PC-9 (cell line): ENCODE measurements at places on chromosomes 6 and 20.
A peak's percentile ranks its signal among the peaks of the same experiment; 100 is the strongest.

GRCh38 chr6:47151232-47151898 is 109.2 kb upstream of the ADGRF1 start:
- peak; percentile 54 for DNase-seq

DNA sequence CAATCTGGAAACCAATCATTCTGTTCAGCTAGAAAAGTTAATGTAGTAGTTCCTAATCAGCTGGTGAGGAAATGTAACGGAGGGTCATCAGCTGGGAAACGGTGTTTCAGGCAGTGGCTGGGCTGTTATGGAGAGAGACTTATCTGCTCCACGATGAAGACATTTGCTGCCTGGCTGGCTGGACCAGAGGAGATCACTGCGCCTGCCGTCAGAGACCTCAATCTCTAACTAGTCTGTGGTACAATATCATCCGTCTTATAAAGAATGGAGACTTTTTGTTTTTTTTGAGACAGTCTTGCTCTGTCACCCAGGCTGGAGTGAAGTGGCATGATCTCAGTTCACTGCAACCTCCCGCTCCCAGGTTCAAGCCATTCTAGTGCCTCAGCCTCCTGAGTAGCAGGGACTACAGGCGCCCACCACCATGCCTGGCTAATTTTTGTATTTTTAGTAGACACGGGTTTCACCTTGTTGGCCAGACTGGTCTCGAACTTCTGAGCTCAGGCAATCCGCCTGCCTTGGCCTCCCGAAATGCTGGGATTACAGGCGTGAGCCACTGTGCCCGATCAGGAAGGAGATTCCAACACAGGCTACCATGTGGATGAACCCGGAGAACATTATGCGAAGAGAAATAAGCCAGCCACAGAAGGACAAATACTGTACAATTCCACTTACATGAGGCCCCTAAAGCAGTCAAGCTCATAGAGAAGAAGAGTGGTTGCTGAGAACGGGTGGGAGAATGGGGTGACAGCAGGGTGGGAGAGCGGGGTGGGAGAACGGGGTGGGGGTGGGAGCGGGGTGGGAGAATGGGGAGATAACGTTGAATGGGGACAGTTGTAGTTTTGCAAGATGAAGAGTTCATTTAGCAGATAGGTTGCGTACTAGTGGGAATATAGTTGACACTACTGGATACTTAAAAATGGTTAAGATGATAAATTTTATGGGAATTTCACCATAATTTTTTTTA is 115.1 kb downstream of the SULF2 start:
- no peak for DNase-seq

DNA sequence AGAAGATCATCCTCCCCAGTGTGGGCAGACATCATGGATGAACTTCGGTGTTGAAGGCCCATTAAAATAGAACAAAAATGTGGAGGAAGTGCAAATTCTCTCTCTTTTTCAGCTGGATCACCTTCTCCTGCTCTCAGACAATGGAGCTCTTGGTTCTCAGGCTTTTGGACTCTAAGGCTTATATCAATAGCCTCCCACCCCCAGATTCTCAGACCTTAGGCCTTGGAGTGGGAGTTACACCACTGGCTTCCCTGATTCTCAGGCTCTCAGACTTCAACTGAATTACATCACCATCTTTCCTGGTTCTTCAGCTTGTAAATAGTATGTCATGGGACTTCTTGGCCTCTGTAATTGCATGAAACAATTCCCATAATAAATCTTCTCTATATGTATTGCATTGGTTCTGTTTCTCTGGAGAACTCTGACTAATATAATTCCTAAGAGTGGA is 36.6 kb downstream of the NSFL1C start:
- DNase-seq, result no peak

DNA sequence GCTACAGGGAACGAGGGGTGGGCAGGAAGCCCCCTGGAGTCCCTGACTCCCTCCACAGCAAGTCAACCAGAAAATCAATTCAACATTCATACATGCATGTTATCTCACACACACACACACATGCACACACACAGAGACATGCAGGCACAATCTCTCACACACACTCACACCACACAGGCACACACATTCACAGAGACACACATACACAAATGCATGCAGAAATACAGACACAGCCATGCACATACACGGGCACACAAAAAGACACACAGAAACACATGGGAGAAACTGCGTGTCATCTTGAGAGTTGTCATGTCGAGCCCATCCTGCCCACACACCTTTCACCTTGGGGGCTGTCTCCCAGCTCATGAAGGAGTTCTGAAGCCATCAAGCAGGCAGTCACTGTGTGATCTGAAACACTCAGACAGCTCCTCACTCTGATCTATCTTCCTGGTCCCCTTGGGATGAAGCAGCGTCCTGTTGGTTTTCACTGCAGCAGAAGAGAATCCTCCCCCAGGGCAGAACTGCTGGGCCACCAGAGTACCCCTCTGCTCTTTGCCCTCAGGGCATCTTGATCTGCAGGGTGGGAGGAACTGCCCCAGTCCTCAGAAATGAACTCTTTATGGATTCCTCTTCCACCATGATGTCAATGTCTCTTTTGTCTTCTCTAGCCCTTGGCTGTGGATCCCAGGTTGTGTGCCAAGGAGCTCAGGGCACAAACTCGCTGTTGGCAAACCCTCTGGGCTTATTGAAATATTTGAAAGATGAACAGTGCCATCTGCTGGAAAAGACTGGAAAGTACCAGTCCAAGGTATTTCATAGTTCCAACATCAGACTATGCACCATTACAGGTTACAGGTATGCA is 8.8 kb downstream of the RAET1L start:
- peak; percentile 42 for DNase-seq

DNA sequence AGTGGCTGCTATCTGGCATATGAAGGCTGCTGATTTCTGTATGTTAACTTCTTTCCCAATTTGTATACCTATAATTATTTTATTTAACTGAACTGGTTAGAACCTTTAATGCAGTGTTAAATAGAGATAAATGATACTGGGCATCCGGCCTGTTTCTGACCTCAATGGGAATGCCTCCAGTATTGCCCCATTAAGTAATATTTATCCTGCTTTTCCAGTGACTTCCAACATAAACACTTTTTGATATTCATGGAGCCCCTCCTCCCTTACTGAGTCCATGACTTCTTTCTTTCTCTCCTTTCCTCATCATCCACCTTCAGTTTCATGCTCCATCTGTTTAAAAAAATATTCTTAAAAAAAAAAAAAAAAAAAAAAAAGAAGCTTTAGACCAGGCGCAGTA is 8.8 kb downstream of the TRIM27 start:
- DNase-seq, result no peak

DNA sequence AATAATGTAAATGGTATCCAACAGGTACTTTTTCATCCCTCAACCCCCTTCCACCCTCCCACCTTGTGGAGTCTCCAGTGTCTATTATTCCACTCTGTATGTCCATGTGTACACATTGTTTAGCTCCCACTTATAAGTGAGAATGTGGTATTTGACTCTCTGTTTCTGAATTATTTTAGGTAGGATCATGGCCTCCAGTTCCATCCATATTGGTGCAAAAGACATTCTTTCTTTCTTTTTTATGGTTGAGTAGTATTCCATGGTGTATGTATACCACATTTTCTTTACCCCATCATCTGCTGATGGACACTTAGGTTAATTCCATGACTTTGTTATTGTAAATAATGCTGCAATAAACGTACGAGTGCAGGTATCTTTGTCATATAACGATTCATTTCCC is 58.2 kb upstream of the PRND start:
- no peak for DNase-seq

GRCh38 chr6:48733581-48733980 is 622.6 kb upstream of the PTCHD4 start:
- peak; percentile 37 for DNase-seq

- peak; percentile 65 for DNase-seq
These were observed 1.2 kb upstream of the PARD6B start for GRCh38 chr20:50729901-50730764.

GRCh38 chr20:35237486-35237885 is 11.0 kb downstream of the MMP24 start:
- DNase-seq, result no peak

DNA sequence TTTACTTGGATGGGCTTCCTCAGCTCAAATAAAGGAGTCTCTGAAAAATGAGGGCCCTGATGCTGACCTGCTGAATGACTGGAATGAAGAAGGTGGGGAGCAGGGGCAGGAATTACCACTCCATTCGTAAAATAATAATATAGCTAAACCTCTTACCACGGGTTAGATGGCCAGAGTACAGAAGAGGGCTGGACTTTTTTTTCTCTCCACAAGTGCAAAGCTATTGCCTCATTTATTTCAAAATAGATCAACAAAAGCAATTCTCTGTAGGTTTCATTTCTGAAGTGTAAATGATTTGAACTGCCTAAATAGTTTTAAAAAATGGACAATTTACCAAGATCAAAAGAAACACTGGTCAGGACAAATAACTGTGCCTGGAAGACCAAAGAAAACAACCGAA is 256.7 kb downstream of the KIF16B start:
- DNase-seq, result no peak
